ENCODE measurements at places on chromosomes 7 and 10.

- no peak for DNase-seq
These were observed 177.0 kb downstream of the REEP3 start for GRCh38 chr10:63697956-63698786.

GRCh38 chr10:104021246-104021645, 54.3 kb downstream of the SLK start:
- no peak for DNase-seq

- DNase-seq: peak; percentile 71
These were observed 1126.4 kb upstream of the GHITM start for GRCh38 chr10:83012866-83013265.

DNA sequence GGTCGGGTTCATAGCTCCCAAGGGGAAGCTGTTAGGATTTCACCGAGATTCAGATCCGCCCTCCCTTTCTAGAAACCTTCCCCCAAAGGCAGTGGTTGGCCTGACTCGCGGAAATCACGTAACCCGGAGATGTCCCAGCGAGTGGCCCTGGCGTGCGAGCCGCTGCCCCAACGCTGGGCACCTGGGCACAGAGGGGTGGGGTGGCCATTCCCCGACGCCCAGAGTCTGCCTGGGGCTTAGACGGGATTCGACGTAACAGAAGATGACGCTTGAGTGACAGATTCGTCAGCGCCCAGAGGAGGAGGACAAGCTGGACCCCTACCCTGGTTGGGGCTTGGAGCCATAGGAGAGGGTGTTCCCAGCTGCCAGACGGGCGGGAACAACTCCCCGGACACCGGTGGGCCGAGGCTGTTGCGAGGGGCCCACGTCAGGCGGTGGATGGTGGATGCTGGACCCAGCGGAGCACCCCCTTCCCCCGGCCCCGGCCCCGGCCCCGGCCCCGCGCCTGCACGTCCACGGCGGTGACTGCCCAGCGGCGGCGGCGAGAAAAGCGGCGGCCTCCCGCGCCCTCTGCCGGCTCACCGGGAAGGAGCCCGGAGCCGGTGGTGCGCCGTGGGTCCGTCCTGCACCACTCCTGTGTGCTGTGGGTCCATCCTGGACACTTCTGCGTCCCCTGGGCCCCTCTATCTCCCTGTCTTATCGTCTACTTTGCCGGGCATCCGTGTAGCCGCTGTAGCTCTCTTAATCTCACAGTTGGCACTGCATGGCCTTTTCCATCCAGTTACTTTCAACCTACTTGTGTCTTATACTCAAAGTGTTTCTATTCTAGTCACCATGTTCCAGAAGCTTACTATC, 35.4 kb upstream of the KNDC1 start:
- DNase-seq: peak; percentile 74

DNA sequence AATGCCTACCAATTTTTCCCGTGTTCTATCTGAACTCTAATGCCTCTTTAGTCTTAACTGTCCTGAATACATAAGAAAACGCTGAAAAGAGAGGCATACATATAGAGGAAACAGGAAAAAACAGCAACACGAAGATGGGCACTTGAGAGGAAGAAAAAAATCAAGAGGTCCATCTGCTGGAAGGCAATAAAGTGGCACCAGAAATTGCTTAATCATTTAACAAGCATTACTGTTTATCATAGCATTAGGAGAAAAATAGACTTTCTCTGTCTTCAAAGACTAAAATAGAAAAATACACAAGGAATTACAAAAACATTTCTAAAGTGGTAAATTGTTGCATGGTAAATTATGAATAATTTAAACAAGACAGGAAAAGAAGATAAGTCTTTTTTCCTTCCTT, 35.0 kb downstream of the NSUN6 start:
- no peak for DNase-seq

DNA sequence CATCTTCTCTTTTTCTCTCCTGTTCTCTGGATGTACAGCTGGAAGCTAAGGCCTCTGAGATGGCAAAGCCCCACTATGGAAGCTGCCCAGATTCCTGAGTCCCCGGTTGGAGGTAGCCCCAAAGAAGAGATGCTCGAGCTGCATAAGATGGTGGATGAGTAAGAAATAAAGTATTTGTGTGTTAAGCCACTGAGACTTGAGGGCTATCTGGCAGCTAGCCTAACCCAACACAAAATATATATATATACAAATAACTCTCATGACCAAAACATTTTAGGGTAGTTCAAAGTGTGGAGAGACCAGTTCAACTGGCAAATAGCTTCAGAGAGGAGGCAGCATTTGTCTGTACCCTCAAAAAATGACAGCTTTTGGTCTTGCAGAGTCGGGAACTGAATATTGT, 72.4 kb upstream of the PDE1C start:
- peak; percentile 45 for DNase-seq

DNA sequence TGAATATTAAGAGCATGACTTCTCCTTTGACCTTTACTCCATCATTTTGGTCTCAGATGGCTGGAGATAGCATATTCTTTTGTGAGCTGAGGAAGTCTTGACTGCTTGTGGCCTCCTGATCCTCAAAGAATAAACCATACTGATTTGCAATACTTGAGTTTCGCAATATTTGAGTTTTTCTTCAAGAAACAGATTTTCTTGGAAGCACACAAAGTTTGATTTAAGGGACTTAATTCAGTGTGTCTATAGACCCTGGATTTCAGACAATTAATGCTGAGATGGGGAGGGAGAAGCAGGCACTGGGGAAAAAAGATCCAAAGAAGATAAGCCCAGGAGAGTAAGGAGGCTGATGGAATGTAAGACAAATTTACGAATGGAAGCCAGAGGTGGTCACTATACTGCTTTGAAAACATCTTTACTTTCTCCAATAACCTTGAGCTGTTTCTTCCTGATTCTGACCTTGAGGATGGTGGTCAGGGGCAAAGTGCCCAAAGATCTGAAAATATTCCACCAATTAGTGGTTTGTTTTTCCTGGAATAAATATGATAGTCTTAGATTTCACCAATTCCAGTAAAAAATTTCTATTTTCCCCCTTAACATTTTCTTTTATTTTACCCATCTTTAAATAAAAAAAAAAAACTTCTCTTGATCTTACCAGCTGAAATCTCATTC, 7.5 kb downstream of the EPDR1 start:
- DNase-seq: no peak

DNA sequence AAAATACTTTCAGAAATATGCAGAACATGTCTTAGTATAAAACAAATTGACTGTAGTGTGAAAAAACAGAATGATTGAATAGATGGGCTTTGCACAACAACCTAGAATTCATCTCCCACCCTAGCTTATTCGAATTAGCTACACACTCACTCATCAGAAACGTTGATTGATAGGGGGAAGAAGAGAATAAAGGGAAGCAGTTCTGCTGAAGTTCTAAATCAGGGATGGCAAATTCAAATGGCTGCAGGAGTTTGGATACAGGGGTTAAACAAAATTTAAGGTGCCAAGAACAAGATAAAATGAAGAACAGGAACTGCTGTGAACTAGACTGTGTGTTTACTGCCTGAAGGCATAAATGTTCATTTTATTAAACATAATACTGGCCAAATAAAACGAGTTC, 9.0 kb downstream of the CD36 start:
- DNase-seq: no peak

- no peak for DNase-seq
These were observed 292.5 kb downstream of the CCDC3 start for GRCh38 chr10:12709000-12709401.

- no peak for DNase-seq
These were observed 177.8 kb downstream of the NEURL1 start for GRCh38 chr10:103671126-103671895.

GRCh38 chr7:28811701-28812430, 146.3 kb downstream of the TRIL start:
- no peak for DNase-seq

- DNase-seq: no peak
These were observed 50.6 kb downstream of the PRKG1 start for GRCh38 chr10:51124852-51125251.

DNA sequence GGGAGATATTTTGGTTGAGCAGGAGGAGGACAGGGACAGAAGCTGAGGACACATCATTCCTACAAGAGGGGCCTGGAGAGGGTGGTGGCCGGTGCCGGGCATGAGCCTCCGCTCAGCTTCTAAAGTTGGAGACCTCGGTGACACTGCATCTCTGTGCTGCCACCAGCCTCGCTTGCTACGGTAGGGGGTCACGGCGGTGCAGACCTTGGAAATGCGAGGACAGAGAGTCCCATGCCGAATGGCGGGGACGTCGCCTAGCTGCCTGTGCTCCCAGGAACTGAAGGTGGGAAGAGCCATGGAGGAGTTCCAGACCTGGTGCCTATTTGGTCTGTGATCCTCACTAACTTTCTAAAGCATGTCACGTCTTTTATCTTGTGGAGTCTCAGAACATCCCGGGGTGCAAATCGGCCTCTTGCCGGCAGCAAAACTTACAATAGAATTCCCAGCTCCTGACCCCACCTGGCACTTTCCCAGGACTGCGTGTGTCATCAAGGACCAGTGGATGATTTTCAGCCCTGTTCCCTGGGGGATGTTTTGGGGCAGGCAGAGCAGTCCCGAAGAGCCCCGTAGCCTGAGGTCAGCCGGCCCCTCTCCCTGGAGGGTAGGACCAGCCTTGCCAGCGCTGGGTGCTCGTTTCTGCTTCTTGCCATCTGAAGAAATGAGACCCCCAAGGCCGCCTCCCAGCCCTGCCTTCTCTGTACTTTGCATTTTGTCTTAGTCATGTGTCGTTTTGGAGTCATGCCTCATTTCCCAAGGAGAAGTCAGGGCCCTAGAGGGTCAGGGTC, 205.8 kb upstream of the SHH start:
- no peak for DNase-seq

DNA sequence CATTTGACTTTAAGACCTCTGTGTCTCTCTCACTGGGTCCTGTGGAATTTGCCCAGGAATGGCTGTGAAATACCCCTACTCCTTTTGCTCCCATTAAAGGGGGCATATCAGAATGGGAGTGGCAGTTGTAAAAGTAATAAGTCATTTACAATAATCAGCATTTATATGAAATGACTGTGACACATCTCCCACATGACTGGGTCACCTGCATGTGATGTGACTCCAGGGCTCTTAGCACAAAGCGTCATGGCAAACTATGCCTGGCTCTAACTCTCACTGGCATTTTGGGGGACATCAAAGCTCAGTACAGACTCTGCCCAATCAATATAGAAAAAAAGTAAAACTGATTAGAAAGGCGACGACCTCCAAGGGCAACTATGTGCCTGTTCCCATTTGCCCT, 157.6 kb downstream of the RPS24 start:
- no peak for DNase-seq

- DNase-seq: no peak
These were observed 128.6 kb upstream of the ANKRD1 start for GRCh38 chr10:91049296-91049987.

- peak; percentile 11 for DNase-seq
These were observed 99.6 kb downstream of the PRPF18 start for GRCh38 chr10:13686331-13686752.

- DNase-seq: no peak
These were observed 40.6 kb downstream of the SORBS1 start for GRCh38 chr10:95520617-95521016.

DNA sequence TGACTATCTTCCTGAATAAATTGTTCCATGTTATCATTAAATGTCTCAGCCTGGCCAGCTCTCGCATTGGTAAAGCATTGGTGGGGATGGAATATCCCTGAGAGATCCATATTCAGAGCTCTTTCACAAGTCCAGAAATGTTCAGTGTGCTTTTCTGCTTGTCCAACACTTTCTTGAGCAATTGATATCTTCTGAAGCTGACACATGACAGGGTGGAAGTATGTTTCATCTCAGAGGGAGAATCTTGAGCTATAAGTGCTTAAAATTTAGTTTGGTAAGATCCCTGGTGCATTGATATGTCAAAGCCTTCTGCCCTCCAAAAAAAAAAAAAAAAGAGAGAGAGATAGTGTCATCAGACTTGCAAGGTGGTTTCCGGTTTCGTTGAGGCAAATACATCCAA, 7.4 kb downstream of the IFIT3 start:
- no peak for DNase-seq

Data from AG08395 (cell line).